ENCODE measurements at places on chromosomes 16 and 17.

GRCh38 chr16:85615014-85615851, 2.1 kb downstream of the GSE1 start:
- DNase-seq: peak; percentile 58

DNA sequence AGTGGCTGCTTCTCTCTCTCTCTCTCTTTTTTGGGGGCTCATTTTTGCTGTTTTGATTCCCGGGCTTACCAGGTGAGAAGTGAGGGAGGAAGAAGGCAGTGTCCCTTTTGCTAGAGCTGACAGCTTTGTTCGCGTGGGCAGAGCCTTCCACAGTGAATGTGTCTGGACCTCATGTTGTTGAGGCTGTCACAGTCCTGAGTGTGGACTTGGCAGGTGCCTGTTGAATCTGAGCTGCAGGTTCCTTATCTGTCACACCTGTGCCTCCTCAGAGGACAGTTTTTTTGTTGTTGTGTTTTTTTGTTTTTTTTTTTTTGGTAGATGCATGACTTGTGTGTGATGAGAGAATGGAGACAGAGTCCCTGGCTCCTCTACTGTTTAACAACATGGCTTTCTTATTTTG, 7.7 kb upstream of the TMEM235 start:
- DNase-seq: no peak

GRCh38 chr17:40980596-40980995, 3.5 kb downstream of the KRT40 start:
- DNase-seq: no peak

DNA sequence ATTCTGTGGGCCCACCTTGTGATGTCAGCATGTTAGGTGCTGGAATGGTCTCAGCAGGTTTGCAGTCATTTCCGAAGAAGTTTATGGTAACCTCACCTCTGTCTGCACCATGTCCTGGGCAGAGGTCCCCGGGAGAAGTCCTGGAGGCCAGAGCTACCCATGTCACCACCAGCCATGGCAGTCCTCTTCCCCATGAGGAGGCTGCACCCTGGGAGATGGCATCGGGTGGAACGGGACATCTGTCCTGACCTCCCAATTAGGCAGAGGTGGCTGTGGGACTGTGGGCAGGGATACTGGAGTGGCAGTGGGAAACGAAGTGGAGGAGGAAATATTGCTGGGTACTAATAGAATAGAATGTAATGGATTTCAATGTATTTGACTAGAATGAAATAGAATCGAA, 511.8 kb upstream of the WSB1 start:
- DNase-seq: no peak

DNA sequence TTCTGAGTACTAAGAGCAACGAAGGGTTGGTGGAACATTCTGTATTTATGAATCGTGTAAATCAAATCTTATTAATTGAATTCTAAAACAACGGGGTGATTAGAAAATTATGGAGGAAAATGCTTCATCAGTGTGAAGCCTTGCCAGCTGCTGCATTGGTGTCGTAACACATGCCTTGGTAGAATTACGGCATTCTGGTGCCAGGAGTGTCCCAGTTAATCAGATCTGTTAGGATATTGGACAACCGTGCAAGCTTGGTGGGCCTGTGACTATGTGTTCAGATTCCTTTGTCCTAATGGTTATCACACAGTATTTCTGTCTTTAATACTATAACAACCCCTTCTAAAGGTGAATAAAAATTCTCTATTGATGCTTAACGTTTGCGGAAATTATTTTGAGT, 44.2 kb upstream of the TANC2 start:
- DNase-seq: no peak

DNA sequence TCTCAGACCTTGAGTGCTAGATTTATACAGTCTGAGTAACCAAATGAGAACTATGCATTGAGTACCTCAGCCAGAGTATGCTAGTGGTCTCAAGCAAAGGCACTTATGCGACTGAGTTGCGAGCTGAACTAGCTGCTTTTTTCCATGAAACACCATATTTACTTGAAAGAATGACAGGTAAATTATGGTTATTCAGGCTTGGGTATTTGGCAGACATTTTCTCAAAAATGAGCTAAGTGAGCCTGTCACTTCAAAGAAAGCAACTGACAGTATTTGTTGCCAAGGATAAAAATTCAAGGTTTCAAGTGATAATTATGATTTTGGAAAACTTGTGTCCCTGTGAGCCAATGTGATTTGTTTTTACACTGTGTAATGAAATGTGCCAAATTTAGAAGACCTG, 19.3 kb downstream of the CACNG3 start:
- no peak for DNase-seq

GRCh38 chr16:55861288-55861687, 13.9 kb downstream of the CES5A start:
- no peak for DNase-seq

DNA sequence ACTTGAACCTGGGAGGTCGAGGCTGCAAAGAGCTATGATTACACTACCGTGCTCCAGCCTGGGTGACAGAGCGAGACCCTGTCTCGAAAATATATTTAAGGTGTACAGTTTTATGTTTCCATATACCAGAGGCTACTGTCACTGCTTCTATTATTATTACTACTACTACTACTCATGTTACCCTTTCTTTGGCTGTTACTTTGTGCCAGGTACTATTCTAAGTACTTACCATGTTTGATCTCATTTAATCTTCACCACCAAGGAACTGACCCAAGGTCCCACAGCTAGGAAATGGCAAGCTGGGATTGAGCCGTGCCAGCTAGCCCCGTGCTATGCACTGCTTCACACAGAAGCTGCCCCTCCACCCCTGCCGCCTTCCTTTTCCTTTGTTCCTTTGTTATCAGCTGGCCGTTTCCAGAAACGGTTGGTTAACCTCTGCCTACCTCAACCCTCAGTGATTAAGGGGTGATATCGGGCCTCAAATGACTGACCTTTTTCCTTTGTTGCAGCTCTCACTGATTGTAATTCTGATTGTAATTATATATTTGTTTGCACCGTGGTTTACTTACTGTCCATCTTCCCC, 78.4 kb downstream of the ABCC1 start:
- no peak for DNase-seq

- no peak for DNase-seq
Observed at GRCh38 chr16:50284131-50284911, 18.0 kb downstream of the ADCY7 start.

DNA sequence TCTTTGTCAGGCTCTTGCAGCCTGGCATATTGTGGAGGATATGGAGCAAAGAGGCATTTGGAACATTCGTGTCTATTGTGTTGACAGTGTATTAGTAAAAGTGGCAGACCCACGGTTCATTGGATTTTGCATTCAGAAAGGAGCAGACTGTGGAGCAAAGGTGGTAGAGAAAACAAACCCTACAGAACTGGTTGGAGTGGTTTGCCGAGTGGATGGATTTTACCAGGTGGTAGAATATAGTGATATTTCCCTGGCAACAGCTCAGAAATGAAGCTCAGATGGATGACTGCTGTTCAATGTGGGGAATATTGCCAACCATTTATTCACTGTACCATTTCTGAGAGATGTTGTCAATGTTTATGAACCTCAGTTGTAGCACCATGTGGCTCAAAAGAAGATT, 44.5 kb downstream of the EFCAB13 start:
- DNase-seq: no peak

DNA sequence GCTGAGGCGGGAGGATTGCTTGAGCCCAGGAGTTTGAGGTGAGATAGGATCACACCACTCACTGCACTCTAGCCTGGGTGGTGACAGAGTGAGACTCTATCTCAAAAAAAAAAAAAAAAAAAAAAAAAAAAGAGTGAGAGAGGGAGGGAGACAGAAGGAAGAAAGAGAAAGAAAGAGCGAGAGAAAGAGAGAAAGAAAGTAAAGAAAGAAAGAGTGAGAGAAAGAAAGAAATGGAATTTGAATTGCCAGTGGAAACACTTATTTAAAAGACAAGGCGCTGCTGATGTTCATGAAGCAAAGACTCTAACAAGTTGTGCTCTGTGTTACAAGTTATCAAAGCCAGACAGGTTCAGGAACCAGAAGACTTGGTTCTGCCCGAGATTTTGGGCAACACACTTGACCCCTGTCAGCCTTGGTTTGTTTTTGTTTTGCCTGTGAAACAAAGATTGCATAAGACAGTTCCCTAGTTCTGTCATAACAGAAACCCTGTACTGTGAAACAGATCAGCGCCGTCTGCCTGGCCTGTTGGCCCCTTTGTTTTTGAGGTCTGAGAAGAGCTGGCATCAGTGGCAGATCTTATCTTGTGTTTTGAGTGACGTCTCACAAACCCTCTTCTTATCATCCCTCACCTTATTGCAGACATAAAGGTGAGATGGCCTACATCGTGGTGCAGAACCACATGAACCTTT, 55.4 kb upstream of the ENDOV start:
- DNase-seq: no peak

DNA sequence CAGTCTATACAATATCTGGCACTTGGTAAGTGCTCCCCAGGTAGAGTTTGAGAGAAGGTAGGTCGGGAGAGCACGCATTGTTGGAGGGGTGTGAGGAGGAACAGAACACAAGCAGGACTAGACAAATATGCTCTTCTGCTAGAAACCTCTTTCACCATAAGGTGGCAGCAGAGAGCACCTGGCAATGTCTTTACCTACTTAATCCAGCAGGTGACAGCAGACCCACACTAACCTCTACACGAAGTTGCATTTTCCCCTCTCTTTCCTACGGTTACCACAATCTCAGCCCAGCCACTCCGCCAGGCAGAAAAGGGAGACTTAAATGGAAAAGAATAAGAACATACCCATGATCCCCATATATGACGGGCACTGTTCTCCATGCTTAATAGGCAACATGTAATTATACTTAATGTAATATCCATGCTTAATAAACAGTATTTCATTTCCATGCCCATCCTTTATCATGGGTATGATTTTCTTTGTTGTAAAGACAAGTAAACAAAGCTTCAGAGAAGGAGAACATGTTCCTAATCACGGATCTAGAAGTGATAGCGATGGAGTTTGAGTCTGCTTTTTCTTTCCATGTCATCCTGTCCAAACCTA, 55.1 kb upstream of the CCL2 start:
- DNase-seq: peak; percentile 60

GRCh38 chr17:50523208-50523607, 9.3 kb upstream of the EPN3 start:
- no peak for DNase-seq

DNA sequence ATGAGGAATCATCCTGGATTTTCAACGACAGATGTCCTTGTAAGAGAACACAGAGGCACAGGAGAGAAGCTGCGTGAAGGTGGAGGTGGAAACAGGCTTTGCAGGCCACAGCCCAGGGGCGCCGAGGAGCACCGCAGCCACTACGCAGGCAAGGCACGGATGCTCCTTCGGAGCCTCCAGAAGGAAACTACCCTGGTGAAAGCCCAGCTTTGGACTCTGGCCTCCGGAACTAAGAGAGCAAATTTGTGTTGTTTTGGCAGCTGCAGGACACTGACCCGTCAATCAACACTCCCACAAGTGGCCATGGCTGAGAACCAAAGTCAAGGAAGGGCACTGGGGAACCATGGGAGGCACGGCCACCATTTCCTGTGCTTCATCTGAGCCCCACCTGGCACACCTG, 3.4 kb downstream of the ARL16 start:
- no peak for DNase-seq

DNA sequence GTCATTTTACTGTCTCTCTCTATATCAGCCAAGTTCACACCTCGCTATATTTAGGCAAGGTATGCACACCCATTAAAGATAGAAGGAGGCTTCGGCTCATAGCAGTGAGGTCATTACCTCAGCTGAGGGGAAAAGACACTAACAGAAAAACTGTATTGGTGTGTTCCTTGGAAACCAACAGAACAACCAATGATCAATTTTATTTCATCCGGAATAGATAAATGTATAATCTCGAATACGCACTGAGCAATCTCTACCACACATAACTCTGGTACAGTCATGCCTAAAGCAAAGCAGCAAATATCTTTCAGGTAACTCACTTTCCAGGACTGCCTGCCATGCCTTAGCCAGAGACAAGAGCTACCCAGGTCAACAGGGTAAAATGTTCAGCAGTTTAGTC, 109.9 kb upstream of the CORO6 start:
- no peak for DNase-seq

- no peak for DNase-seq
Observed at GRCh38 chr17:27354051-27354490, 60.2 kb downstream of the WSB1 start.
